ENCODE measurements at places on chromosomes 1 and 21.

- DNase-seq: no peak
Measured at GRCh38 chr1:116577759-116578314, 7.0 kb upstream of the CD58 start.

DNA sequence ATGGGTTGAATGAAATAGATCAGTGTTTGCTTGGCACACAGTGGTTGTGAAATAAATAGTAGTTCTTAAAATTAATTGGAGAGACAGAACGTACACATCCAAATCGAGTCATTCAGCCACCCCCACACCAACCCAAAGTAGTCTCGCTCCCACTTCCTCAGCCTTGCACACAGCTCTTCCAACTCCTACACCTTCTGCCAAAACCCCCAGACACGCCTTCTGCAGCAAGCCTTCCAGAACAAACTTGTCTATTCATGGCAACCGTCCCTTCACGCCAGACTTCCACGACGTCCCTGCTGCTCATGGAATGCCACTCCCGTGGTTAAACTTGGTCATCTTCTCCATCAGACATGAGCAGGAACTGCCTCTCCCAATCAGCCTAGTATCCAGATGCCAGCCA lies 37.5 kb upstream of the RD3 start:
- DNase-seq: no peak

DNA sequence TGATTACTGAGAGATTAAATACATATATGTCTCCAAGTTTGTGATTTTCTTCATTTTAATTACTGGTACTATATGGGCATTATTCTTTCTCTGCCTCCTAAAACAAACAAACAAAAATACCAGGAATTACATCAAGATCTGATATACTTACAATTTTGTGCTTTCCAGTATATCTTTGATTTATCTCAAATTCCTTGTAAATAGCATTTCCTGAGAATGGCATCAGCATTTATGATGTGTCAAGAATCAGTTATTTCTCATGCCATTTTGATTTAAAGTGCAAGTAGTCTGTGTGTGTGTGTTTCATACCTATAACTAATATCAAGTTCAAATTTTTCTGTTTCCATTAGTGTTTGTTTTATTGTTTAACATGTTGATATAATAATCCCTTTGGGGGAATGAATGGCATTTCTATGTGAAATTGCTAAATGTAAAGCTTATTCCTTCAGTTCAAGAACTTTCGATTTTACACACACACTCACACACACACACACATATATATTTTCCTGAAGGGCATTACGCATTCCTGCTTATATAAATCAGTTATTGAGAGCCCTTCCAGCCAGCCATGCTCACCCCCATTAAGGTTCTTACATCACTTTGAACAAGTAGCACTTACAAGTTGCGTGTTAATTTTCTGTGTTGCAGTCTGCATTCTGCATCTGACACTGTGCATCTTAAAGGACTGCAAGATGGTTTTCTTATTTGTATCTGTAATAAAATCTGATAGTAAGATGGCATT lies 102.7 kb downstream of the NEK7 start:
- DNase-seq: no peak

- no peak for DNase-seq
Measured at GRCh38 chr1:44261962-44262361, 48.7 kb downstream of the DMAP1 start.

GRCh38 chr1:209769171-209769904 lies 13.5 kb downstream of the TRAF3IP3 start:
- DNase-seq: peak; percentile 63

- no peak for DNase-seq
Measured at GRCh38 chr1:171207377-171207776, 22.3 kb downstream of the FMO2 start.
